Stimulated activated CD4-positive, alpha-beta T cell treated with anti-CD3 and anti-CD28 coated beads, Interleukin-1b, Interleukin-23, amount 100 ng/mL, for 1 hour (primary cell): ENCODE measurements at places on chromosomes 1 and 21.

GRCh38 chr1:168281603-168282325, 1.1 kb downstream of the TBX19 start:
- DNase-seq, result no peak

DNA sequence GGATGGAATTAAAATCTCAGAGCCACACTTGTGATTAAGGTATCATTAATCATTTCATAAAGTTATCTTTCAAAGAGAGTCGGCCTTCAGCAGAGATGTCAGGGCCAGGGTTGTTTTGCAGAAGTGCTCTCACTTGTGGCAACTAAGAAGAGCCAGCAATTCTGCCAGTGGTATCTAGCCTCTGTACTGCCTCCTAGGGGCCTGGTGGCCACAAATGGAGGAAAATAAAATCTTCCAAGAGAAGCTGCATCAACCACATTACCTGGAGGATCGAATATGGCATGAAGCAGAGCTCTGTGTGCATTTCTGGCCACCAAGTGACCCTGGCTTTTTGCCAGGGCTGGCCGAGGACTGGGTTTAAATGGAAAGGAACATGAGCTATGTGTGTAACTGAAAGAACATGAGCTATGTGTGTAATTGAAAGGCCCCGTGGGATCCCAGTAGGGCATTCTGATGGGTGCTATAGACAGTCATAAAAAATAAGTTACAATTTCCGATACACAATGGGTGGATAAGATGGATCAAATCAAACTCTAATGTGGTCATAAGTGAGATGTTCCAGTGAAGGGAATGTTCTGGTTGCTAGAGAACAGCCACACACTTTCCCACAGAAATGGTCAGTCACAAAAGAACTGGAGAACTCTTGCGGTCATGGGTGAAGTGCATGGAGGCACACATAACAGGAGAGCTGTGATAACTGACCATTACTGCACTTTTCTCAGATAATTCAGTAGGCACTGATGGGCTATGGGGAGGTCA, 335.8 kb downstream of the CAMTA1 start:
- no peak for DNase-seq

DNA sequence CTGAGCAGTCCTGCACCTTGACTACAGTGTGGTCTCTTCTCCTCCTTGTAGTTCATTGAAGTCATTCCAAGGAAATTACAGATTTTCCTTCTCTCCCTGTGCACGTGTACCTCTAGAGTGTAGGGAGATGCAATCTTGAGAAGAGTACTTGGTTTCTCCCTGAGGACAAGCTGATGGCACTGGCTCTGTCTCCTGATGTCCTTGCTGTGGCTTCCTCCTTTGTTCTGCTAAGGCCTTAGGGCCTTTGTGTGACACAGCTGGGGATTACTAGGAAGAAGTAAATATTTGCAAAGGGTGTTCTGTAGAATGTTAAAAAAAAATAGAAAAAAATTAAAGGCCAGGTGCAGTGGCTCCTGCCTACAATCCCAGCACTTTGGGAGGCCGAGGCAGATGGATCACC, 66.2 kb upstream of the APOBEC4 start:
- no peak for DNase-seq

DNA sequence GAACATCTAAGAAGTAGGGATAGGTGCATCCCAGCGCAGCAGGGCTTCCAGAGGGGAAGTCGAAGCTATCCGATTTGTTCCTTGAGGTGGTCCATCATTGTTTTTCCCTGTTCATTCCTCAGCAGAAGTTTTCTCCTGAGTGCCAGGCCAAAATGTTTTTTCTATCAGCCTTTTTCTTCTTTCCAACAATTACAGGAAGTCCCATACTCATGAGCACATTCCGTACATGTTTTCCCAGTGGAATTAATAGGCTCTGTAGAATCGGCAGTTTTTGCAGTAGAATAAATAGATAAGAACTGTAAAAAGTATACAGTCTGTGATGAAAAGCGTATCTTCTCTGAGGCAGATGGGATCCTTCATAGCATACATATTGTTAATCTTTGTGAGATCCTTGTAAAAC, 24.8 kb downstream of the CD101 start:
- DNase-seq, result no peak

- no peak for DNase-seq
Measured at GRCh38 chr1:54290506-54291184, 90.7 kb downstream of the MRPL37 start.

GRCh38 chr1:6757719-6758435, 27.4 kb upstream of the CAMTA1 start:
- DNase-seq, result no peak

- DNase-seq, result no peak
Measured at GRCh38 chr1:211336161-211336560, 9.5 kb downstream of the TRAF5 start.

GRCh38 chr1:233361876-233362275, 34.4 kb downstream of the MAP3K21 start:
- no peak for DNase-seq

- no peak for DNase-seq
Measured at GRCh38 chr1:32339363-32339978, 3.4 kb upstream of the MARCKSL1 start.

- no peak for DNase-seq
Measured at GRCh38 chr1:8343464-8344001, 25.6 kb downstream of the SLC45A1 start.

- DNase-seq, result no peak
Measured at GRCh38 chr1:17852383-17852782, 97.2 kb downstream of the ACTL8 start.

GRCh38 chr1:19852036-19852435, 30.2 kb upstream of the OTUD3 start:
- no peak for DNase-seq

DNA sequence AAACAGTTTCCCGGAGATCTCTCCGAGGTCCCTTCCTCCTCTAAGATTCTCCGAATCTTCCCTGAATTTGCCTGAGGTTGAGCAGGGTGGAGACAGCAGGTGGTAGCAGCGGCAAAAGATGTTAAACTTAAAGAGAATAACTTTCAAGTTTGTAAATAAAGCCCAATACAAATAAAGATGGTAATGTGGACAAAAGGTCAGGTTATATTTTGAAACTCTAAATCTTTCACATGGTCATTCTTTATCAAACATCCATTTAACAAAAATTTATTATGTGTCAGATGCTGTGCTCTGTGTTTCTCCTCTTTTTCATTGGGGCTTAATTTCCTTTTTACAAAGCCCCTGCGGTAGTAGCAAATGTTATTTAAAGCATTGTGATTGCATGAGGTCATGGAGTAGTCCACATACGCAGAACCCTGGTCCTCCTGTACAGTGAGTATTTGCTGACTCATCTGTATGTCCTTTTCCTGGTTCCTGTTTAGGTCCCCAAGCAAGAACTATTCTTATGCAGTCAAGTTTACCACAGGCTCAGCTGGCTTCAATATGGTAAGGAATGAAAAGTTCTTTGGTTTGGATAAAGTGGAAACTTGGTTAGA, 119.2 kb downstream of the ITSN1 start:
- DNase-seq, result no peak

DNA sequence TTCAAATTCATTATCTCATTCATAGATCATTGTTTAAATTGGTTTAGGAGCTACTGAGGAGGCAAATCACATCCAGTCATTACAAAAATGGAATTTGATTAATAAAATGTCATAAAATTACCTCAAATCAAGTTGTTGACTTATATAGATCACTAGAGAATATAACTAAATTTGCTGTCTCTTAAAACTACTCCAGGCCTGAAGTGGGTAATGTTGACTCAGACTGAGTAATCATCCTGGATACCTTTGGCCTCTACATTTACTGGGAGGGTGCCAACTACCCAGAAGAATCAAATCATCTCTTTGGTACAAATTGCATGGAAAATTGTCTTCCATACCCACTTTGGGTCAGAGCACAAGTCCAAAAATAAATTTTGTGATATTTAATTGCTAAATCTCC, 191.2 kb upstream of the GREM2 start:
- DNase-seq, result no peak

DNA sequence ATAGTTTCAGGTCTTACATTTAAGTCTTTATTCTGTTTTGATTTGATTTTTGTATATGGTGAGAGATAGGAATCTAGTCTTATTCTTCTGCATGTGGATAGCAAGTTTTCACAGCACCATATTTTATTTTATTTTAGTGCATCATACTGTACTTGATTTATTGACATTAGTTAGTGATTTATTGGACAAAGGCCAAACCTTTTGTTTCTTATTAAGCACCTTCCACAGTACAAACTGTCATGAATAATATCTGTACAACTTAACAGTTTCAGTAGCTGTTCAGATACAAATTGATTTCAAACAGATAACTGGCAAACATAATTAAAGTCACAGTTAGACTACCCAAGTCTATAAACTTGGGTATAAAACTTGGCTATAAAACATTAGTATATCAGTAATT, 15.8 kb downstream of the CD1D start:
- no peak for DNase-seq

GRCh38 chr1:101200513-101200912, 36.3 kb upstream of the S1PR1 start:
- no peak for DNase-seq

DNA sequence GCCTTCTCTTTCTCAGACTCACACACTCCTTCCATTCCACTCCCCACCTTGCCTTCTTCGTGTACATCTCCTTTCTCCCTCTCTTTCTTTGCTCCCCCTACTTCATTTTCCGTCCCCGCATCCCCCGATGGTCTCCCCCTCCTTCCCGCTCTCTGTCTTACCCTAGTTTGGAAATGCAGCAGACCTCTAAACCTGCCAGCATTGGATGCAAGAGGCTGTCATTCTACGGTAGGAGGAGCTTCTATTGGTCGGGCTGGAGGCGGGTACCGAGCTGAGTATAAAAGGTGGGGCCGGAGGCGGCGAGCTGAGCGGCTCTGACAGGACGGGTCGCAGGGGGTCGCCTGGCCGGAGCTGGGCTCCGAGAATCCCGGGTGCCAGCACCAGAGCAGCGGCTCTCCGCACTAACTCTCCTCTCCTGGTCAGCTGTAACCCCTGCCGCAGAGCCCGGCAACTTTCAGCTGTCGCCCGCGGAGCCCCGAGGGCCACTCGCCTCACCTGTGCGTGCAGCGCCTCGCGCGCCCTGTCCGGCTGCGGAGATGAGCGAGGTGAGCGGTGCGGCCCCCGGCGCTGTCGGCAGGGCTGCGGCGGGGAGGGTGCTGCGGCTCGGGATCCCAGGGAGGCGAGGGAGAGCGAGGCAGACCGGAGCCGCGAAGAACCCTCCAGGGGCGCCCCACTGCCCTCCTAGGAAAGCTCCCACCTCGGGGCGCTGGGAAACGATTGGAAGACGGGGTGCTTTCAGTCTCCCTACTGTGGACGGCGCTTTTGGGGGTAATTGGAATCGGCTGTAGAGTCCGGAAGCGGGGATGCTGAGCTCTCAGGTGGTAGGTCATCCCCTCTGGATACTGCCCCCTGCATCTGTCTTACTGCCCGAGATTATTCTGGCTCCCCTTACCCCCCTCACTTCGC, at the start of gene PCP4L1:
Gene PCP4L1, plus strand, starts transcription at position 307 of the 906 bp plus-strand sequence. Its CDS starts 230 bp downstream, at position 537.
- no peak for DNase-seq

DNA sequence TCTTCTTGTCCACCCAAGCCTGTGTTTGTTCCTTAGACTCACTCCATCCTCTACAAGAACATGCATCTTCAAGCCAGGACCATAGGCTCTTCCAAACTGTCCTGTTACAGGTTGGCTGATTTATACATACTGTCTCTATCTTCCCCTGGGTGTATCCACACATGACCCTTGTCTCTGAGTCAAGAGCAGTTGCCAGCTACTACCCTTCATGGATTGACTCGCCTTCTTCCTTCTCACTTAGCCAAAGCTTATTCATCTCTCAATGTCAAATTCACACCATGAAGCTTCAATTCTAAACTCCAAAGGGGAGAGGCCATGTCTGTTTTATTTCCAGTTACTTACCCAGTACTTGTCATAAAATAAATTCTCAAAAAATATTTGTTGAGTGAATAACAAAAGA, 64.1 kb upstream of the CACHD1 start:
- DNase-seq, result no peak

DNA sequence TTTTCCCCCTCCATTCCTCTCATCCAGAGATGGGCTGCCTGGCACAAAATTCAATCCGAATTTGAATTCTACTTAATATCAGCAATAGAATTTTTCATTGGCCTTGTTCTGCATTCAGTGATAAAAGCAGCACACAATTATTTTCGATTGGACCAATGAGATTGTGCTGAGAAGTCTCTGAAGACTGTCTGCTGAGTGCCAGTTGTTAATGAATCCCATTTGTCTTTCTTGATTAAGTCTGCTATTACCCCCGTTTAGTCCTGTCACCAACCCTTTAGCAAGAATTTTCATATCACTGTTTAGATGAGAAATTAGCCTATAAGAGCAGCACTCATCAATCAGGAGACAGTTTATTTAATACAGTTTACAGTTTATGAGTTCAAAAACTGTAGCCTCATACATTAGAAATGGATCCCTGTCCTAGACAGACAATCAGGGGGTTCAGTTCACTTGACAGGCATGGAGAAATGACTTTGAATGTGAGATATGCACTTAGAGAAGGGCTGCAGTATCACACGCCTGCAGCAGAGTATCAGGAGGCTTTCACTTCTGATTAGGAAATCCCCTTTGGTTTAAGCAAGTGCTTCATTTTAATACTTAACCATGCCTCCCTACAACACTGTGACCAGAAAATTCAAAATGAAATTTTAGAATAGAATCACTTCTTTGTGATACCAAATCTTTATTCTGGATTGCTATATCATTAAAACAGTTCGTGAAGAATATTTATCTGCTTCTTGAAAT, 304.7 kb upstream of the PTBP2 start:
- no peak for DNase-seq

DNA sequence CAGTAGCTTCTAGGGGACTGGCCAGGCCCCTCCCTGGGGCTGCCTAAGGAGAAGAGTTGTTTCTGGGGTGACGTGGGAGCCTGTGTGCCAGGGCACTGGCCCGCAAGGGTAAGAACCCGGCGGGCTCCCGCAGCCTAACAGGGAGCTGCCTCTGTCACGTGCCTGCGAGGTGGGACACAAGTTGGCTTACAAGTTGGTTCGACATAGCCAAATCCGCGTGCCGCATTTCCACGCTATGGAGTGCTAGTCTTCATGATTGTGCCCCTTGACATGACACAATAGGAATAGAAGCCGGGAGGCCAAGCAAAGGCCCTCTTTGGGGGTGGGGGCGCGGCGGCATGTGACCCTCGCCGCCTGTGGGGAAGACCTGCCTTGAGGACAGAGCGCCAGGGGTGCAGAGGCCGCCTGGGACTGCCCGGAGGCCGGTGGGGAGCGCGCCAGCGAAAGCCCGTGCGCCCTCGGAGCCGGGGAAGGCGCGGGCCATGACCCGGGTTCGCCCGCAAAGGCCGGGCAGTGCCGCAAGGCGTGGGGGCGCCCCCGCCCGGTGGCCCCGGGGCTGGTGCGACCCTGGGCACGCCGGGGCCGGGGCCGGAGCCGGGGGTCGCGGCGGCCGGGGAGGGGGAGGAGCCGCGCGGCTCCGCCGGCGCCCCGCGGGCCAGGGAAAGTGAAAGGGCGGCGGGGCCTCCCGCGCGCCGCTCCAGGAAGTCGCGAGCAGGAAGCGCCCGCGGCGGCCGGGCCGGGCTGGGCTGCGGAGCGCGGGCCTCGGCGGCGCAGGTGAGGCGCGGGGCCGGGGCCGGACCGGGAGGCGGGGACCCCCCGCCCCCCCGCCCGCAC, at the start of gene SLC37A1:
Gene SLC37A1, plus strand, starts transcription at position 702 of the 834 bp plus-strand sequence. CDS start 4,603 bp downstream, outside the sequence.
- DNase-seq, result no peak

GRCh38 chr21:46002841-46003574, 21.4 kb downstream of the COL6A1 start:
- DNase-seq, result no peak
